ENCODE measurements at places on chromosomes 2 and 18. TPM values are rescaled to one million over a fixed set of nuclear protein-coding genes. Genes with fewer than 3 reads are reported as not detected.

ANKRD30BL gene
- not detected for total RNA-seq

MOCOS gene
- 2.9 TPM for total RNA-seq

LRATD1 gene
- total RNA-seq = 0.17 TPM

SERPINB2 gene
- 0.05 TPM for total RNA-seq

SRD5A2 gene
- total RNA-seq = 0.02 TPM

TTN gene
- 0.05 TPM for total RNA-seq

TYMS gene
- total RNA-seq = 167 TPM

XIRP2 gene
- total RNA-seq = not detected

NPAS2 gene
- total RNA-seq = 83.8 TPM

RAB31 gene
- total RNA-seq = 21.4 TPM

WDR75 gene
- 30.8 TPM for total RNA-seq

RAD51AP2 gene
- not detected for total RNA-seq

RMC1 gene
- 15.0 TPM for total RNA-seq

ALKAL2 gene
- total RNA-seq = not detected

TACR1 gene
- 0.03 TPM for total RNA-seq

IL36RN gene
- 0.02 TPM for total RNA-seq

ZAP70 gene
- 0.18 TPM for total RNA-seq

NTSR2 gene
- total RNA-seq = 0.08 TPM

TM4SF20 gene
- total RNA-seq = 7.0 TPM

CDK15 gene
- total RNA-seq = not detected

FIGN gene
- total RNA-seq = 2.1 TPM

PSTPIP2 gene
- 0.29 TPM for total RNA-seq

IL1A gene
- total RNA-seq = 0.18 TPM

LCT gene
- total RNA-seq = 0.03 TPM

AFF3 gene
- 0.02 TPM for total RNA-seq

DSG4 gene
- total RNA-seq = not detected

EVX2 gene
- not detected for total RNA-seq

GPR17 gene
- not detected for total RNA-seq

CXCR2 gene
- total RNA-seq = not detected

AQP12B gene
- total RNA-seq = not detected

FHOD3 gene
- total RNA-seq = 2.9 TPM

AKAIN1 gene
- not detected for total RNA-seq

SERPINB13 gene
- not detected for total RNA-seq

CHPF gene
- 31.7 TPM for total RNA-seq

CCBE1 gene
- 9.8 TPM for total RNA-seq

NEURL3 gene
- 0.77 TPM for total RNA-seq

ONECUT2 gene
- total RNA-seq = 0.29 TPM

IL36G gene
- total RNA-seq = not detected

CNDP1 gene
- total RNA-seq = not detected

REG3G gene
- not detected for total RNA-seq

DSC2 gene
- total RNA-seq = 1.00 TPM

SCN3A gene
- total RNA-seq = 0.02 TPM

RGPD3 gene
- total RNA-seq = 0.16 TPM

CPO gene
- total RNA-seq = 0.05 TPM

ATAD2B gene
- 5.6 TPM for total RNA-seq

RFTN2 gene
- total RNA-seq = not detected

TEX261 gene
- 79.7 TPM for total RNA-seq

FABP1 gene
- not detected for total RNA-seq

SP140 gene
- not detected for total RNA-seq

KLHL41 gene
- 0.15 TPM for total RNA-seq

All from A549 treated with AZD2906 at 1 μM for 4 hours (cell line).